NCI-H1417 (cell line): ENCODE measurements at places on chromosomes 5 and 9.
A peak's percentile ranks its signal among the peaks of the same experiment; 100 is the strongest.

- DNase-seq: no peak
These were observed 6.2 kb upstream of the TPM2 start for GRCh38 chr9:35695943-35696401.

DNA sequence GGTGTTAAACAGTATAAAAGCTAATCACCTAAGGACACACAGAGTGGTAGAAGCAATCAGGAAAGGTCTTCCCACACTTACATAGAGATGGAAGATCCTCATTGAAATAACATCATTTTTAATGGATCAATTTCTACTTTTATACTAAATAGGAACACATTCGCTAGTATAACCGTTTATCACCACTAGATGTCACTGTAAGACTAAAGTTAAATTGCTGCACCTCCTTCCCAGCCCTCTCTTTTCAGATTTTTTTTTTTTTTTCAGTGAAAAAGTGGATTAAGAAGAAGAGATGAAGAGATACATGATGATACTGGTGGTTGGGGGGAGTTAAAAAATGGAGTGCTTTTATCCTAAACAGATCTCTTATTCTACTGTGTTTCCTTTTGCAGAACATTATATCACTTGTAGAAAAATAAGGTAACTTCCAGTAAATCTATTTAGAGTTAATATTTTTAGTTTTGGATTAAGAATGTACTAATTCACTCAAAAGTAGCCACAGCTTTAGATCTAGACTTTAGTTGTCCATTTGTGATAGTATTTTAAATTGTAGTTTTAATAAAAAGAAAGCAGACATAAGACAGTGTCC is 116.9 kb upstream of the ARRDC3 start:
- DNase-seq: peak; percentile 56

DNA sequence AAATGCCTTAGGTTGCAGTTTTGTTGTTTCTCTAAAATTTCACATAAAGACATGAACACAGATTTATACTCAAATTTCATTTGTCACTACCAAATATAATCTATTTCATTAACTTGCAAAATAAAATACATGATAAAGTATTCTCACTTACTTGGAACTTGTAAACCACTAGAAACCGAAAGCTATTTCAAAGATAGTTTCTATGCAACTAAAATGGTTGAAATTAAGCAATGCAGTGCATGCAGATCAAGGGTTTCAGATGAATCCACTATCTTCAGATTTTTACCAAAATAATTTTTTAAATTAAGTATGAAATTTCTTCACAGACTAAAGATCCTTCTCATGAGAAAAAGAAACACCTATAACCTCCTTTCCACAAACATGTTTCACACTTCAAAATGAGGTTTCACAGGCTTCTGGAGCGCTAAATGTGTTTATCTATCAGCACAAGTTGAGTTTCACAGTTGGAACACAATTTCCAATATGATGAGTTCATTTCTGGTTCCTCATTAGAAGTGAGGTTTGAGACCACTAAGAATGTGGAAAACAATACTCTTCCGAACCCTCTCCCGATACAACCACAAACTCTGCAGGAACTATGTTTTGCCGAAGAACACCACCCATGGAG is 63.9 kb downstream of the EPB41L4A start:
- no peak for DNase-seq

DNA sequence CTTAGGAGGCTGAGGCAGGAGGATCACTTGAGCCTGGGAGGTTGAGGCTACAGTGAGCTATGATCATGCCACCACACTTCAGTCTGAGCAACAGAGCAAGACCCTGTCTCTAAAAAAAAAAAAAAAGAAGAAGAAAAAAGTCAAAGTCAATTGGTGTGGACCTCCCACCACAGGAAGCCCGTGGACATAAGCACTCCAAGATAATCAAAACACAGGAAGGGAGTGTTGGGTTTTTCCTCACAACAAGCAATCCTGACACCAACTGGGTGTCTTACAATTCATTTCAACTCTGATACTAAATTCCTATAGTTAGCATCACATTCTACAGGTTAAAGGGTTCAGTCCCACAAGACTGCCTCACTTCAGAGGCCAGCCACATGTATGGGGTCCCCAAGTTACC is 70.7 kb downstream of the PDE6A start:
- DNase-seq: no peak

GRCh38 chr5:119750887-119751733 is 121.8 kb downstream of the FAM170A start:
- DNase-seq: no peak

- DNase-seq: no peak
These were observed 116.7 kb upstream of the PITX1 start for GRCh38 chr5:135150767-135151166.

GRCh38 chr5:71601222-71602026 is 14.3 kb downstream of the MCCC2 start:
- no peak for DNase-seq

DNA sequence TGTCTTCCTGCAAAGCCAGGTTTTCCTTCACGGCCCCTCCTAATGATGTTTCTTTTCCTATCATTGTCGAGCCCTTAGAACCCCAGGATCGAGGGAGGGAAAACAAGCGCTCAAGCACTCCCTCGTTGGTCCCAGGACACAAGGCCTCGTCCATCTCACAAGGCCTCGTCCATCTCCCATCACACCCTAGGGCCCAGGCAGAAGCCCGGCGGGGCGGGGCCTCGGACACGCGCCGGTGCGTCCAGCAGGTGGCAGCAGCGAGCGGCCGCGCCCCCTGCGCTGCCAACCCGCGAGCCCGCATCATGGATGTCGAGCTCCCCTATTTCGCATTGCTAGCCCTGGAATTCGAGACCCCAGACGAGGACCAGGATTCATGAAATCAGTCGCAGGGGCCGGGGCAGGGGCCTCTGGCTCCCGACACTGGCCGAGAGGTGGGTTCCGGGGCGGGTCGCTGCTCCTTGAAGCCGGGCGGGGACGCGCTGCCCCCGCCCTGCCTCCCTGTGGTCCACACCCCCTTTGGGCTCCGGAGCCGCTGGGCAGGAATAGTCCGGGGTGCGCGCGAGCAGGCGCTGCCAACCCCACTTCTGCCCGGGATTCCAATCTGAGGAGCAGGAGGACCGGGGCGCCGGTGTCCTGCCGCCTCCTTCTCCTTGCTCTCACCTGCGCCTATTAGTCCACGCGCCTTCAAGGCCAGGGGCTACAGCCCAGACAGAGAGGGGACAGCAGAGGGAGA is at the start of gene ABLIM3:
TSS of gene ABLIM3 (plus strand) at position 270 of the 733 bp plus-strand sequence. CDS start 603 bp downstream, outside the sequence.
- DNase-seq: peak; percentile 85

GRCh38 chr5:167577616-167578015 is 713.8 kb upstream of the WWC1 start:
- no peak for DNase-seq

DNA sequence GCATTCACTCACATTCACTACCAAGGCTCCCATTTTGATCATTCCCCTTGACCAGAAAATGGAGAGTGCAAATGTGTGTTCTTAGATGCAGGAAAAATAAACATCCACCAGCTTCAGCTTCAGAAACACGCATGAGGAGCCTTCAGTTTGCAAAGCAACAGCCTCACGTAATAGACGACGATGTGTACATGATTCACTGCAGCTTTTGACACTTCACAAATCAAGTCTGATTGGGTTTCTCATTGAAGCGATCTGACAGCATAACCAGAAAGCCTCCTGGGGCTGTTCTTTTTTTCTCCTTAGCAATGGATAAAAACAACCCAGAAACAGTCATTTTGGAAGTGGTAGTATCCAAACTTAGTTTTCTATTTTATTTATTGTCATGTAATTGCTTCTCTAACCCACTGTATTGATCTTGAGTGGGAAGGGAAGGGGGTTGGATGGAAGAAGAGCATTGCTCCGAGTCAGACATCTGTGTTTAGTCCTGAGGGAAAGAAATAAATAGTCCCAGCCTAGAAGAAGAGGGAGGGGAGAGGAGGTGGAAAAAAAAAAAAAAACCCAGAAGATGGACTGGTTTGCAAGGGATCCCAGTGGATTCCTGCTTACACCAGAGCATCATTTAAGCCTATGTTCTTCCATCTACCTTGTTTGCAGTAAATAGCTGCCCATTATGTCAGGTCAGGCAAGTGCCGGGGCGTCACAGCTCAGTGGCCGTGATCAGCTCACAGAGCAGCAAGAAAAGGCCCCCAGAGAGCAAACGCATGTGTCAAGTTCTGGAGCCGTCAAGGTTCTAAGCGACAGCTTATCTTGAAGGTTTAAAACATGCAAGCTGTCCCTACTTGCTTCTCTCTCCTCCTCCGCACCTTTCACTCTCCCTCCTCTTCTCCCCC is 190.2 kb upstream of the SNX2 start:
- peak; percentile 21 for DNase-seq

DNA sequence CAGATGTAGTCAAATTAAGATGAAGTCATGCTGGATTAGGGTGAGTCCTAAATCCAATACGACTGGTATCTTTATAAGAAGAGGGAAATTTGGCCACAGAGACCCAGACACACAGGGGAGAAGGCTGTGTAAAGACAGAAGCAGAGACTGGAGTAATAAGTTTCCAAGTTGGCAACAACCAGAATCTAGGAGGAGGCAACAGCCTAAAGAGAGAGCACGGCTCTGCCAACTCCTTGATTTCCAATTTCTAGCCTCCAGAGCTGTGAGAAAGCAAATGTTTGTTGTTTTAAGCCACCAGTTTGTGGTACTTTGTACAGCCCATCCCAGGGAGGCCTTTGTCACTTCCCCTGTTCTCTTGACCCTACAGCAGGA is 74.4 kb downstream of the ATG10 start:
- DNase-seq: no peak
